Activated CD8-positive, alpha-beta memory T cell treated with anti-CD3 and anti-CD28 coated beads, Interleukin-2, amount 10 ng/mL, durations not matched to agents 7 days and 5 days (primary cell): ENCODE measurements at places on chromosomes 5 and 9.

GRCh38 chr9:123338710-123339665 lies 17.0 kb upstream of the CRB2 start:
- DNase-seq = peak; percentile 87
- H3K27ac ChIP-seq = peak overlapping the region; percentile 97
- H3K4me3 ChIP-seq = peak overlapping the region; percentile 76
- H3K36me3 ChIP-seq = no peaks in the 10 kb centered on the region
- H3K27me3 ChIP-seq = no peaks in the 10 kb centered on the region

DNA sequence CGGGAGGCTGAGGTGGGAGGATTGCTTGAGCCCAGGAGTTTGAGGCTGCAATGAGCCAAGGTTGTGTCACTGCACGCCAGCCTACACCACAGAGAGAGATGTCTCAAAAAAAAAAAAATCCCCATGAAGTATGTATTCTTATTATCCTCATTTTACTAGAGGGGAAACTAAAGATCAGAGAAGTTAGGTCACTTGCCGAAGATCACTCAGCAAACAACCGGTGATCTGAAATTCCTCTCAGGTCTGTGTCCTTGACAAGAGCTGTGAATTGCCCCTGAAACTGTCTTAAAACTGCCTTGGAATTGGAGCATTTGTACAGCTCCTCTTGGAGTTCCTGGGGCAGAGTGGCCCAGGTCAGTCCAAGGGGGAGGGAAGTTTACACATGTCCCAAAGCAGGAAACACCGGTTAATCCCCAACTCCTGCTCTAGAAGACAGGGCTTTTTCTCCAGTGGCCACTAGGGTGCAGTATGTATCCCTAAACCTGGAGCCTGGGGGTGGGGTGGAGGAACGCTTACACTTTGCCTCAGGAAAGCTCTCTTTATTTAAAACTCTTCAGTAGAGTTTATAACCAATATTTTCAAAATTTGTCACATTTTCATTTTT lies 27.6 kb downstream of the AQP7 start:
- peaks cover 7% of the 10 kb centered on the region for H3K36me3 ChIP-seq
- H3K4me3 ChIP-seq = no peak overlapping the region
- no peaks in the 10 kb centered on the region for H3K27me3 ChIP-seq
- peak; percentile 78 for DNase-seq
- peaks cover 10% of the 10 kb centered on the region for H3K4me1 ChIP-seq

DNA sequence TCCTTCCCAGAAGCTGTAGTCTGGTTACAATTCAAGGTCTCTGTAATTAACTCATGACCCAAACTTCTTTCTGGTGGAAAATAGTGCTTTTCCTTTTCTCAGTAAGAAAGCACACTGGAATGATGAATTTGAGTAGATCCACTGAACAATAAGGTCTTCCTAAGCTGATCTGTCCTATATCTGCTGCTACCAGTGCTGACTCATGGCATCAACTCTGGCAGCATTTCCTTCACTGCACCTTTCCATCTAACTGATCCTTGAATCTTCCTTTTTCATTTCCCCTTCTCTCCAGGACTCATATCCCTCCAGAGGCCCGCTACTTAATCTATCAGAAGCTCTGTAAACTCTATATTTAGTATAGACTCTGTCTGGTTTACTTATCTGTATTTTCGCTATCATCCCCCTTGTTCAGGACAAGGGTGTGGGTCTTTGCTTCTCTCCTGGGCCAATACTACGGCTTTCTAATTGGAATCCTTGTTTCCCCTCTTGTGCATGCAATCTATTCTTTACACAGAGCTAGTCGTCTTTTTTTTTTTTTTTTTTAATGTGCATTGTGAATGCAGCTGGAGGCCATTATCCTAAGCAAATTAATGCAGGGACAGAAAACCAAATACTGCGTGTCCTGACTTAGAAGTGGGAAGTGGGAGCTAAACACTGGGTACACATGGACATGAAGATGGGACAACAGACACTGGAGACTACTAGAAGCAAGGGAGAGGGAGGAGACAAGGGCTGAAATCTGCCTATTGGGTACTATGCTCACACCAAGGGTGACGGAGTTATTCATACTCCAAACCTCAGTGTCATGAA lies 192.2 kb upstream of the RPS23 start:
- no peaks in the 10 kb centered on the region for H3K36me3 ChIP-seq
- H3K4me3 ChIP-seq = no peak overlapping the region
- no peaks in the 10 kb centered on the region for H3K4me1 ChIP-seq
- no peak for DNase-seq
- no peak overlapping the region for H3K27ac ChIP-seq

DNA sequence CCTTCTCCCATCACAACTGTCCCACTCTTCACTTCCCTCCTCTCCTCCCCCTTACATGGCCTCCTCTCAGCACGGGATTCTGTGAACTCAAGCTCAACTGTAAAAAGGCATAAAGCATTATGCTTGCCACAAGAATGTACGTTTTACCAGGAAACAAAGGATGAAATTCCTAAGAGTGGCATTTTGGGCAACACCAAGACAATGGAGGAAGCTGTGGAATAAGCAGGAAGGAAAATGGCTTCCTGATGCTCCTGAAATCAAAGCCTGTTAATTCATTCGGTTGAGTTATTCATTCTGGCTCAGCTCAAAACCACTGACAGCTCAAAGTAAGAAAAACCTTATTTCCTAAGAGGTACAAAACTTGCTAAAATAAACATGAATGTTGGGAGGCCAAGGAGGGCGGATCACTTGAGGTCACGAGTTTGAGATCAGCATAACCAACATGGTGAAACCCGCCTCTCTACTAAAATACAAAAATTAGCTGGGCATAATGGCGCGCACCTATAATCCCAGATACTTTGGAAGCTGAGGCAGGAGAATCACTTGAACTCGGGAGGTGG lies 40.8 kb upstream of the DMRT1 start:
- DNase-seq = no peak
- no peak overlapping the region for H3K4me3 ChIP-seq
- peaks cover 10% of the 10 kb centered on the region for H3K4me1 ChIP-seq
- H3K27ac ChIP-seq = no peak overlapping the region

GRCh38 chr9:12183321-12183720 lies 509.9 kb upstream of the TYRP1 start:
- no peak overlapping the region for H3K4me3 ChIP-seq
- H3K36me3 ChIP-seq = no peaks in the 10 kb centered on the region
- H3K4me1 ChIP-seq = no peaks in the 10 kb centered on the region

DNA sequence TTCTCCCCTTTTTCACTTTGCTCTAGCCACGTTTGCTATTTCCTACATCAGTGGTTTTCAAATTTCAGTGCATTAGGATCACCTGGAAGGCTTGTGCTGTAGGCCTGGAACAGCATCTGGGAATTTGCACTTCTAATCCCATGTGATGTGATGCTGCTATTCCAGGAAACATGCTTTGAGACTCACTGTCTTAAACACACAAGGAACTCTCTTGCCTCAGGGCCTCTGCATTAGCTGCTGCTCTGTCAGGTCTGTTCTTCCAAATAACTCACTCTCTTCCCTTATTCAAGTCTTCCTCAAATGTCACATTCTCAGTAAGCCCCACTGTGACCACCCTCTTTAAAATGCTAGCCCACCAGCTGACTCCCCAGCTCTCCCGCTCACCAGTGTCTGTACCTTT lies 204.0 kb downstream of the DNAH5 start:
- no peaks in the 10 kb centered on the region for H3K27me3 ChIP-seq
- no peak overlapping the region for H3K4me3 ChIP-seq

DNA sequence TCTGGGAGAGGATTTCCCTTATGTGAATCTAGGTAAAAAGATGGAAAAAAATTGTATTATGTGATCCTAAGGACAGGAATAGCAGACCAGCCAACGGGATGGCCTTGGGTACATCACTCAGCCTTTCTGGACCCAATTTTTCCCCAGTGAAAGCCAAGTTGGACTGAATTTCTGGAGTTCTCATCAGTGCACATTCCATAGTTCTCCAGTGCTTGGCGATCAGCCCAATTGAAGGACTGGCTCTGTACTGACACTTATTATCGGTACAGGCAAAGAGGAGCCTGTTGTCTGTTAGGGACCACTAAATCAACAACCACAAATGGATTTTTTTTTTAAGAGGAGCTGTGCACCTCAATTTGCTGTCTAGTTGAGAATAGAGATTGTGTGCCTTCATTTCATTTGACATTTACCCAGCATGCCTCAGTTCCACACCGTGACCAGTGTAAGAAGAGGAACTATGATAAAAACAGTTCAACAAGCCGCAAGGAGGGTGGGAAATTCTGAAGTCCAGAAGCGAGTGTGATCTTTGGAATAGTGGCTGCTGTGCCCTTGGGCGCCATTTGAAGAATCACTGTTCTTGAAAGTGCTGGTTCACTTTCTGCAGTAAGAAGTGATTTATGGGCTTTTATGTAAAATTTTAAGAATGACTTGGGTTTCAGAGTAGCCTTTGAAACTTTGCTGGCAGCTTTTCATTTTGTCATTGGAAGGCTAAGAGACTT lies 8.0 kb downstream of the ARL10 start:
- H3K36me3 ChIP-seq = no peaks in the 10 kb centered on the region
- H3K27ac ChIP-seq = no peak overlapping the region
- H3K27me3 ChIP-seq = no peaks in the 10 kb centered on the region
- H3K4me3 ChIP-seq = no peak overlapping the region

DNA sequence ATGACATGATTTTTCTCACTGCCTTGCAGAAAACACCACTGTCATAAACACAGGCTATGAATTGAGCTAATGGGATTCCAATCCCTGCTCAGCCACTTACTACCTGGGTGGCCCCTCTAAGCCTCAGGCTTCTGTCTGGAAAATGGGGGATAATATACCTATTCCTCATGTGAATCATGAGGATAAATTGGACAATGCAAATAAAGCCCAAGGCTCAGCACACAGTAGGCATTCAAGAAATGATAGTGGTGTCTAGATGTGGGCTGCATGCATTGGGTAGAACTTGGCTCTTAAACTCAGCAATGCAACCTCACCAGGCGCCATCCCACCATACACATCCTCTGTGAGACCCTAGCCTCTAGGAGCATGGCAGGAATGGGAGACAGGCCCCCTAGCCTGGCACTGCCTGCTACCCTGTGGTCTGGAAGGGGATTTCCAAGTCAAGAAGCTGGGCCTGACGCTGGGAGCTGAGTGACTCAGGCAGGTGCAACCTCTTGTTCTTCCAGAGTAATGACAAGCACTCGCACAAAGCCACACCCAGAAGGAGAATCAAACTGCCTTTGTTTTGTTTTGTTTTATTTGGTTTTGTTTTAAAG lies 2.3 kb upstream of the TNIP1 start:
- DNase-seq = peak; percentile 72
- peaks cover 73% of the 10 kb centered on the region for H3K4me1 ChIP-seq

DNA sequence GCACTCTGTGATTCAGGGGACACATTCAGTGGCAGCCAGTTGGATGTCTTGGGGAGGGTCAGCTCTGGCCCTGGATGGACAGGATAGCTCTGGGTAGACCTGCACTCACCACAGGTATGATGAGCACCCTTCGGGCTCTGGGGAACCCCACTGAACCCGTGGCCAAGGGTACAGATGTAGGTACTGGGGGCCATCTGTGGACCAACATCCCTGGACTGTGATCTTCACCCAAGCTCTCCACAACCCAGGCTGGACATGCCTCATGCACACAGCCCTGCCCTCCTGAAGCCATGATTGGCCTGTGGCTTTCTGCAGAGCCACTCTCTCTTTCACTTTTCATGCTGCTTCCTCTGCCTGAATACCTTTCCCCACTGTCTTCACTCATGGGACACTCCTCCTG lies 15.6 kb upstream of the ACSL6 start:
- H3K4me1 ChIP-seq = peaks cover 7% of the 10 kb centered on the region
- H3K36me3 ChIP-seq = peaks cover 8% of the 10 kb centered on the region
- peak overlapping the region; percentile 77 for H3K27ac ChIP-seq
- peak; percentile 43 for DNase-seq

DNA sequence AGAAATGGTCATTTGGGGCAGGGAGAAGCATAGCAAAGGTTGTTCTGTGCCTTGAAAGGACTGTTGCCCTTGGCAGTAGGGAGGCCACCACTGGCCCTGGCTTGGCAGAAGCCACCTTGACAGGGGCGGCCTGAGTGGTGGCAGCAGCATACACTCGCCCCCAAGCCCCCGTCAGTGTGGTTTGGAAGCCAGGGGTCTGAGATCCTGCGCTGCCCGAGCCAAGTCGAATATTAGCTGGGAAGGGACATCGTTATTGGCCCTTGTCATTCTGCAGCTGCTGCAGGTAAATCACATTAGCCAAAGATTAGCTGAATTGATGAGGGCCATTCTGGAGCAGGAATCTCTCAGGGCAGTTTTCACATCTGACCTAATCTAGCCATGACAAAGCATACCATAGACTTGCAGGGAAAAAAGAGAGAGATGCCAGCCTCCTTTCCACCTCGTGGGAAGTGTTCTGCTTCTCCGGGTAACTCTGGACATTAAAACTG lies 9.0 kb downstream of the OLFM1 start:
- peaks cover 13% of the 10 kb centered on the region for H3K27me3 ChIP-seq
- no peak overlapping the region for H3K4me3 ChIP-seq
- H3K4me1 ChIP-seq = peaks cover 5% of the 10 kb centered on the region
- no peak for DNase-seq

DNA sequence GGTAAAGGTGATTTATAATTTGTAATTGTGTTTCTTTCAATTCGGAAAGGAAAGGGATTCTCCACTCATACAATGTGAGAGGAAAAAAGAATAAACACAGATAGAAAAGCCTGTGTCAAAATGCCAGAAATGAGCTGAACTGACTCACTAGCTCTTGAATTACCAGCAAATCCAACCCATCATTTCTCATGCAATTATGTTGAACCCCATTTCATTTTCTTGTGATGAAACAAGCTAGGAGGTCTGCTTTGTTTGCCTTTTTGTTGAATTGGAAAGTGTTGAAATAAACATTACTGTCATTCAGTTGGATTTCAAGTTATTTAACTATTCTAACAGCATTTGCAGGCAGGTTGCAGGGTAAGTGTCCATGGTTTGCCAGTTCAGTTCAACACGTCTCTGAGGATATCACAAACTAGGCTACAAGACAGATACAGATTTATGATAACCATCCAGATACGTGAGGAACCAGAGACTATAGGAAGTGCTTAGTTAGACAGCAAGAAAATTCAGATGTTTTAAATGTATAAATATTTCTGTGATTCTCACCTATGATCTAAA lies 547.2 kb downstream of the MAT2B start:
- DNase-seq = no peak
- no peaks in the 10 kb centered on the region for H3K27me3 ChIP-seq
- no peaks in the 10 kb centered on the region for H3K4me1 ChIP-seq
- H3K27ac ChIP-seq = no peak overlapping the region

DNA sequence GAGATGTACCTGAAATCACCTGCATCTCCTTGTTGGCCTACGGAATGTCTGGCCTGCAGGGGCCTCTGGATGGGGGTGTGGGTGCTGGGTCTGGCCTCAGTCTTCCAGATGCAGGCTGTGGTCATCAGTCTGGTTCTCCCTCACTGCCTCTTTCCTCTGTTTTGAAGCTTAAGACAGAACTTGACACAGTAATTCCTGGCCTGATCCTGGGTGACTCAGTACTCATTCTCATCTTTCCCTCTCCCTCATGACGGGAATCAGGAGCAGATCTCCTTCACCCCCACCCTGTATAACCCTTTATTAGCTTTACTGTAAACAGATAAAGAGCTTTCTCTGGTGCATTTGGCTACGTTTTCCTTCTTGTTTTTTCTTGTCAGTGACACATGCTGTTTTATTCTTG lies 89.3 kb upstream of the ADAMTS16 start:
- no peak overlapping the region for H3K4me3 ChIP-seq
- no peak for DNase-seq
- no peak overlapping the region for H3K27ac ChIP-seq
- no peaks in the 10 kb centered on the region for H3K27me3 ChIP-seq
- no peaks in the 10 kb centered on the region for H3K36me3 ChIP-seq
